ENCODE measurements at places on chromosomes 2 and 18. TPM values are rescaled to one million over a fixed set of nuclear protein-coding genes. Genes with fewer than 3 reads are reported as not detected.

- no peaks in the 10 kb centered on the region for H3K36me3 ChIP-seq
- H3K4me3 ChIP-seq = no peak overlapping the region
- no peak for DNase-seq
- no peaks in the 10 kb centered on the region for H3K4me1 ChIP-seq
- no peaks in the 10 kb centered on the region for H3K27me3 ChIP-seq
- no peak overlapping the region for H3K27ac ChIP-seq
Observed at GRCh38 chr2:212977152-212977551, 174.3 kb downstream of the IKZF2 start.

The ACMSD gene
- not detected for total RNA-seq

- H3K27me3 ChIP-seq = peaks cover 9% of the 10 kb centered on the region
- H3K27ac ChIP-seq = no peak overlapping the region
- H3K4me3 ChIP-seq = no peak overlapping the region
Observed at GRCh38 chr2:181807526-181807925, 84.0 kb upstream of the ITPRID2 start.

DNA sequence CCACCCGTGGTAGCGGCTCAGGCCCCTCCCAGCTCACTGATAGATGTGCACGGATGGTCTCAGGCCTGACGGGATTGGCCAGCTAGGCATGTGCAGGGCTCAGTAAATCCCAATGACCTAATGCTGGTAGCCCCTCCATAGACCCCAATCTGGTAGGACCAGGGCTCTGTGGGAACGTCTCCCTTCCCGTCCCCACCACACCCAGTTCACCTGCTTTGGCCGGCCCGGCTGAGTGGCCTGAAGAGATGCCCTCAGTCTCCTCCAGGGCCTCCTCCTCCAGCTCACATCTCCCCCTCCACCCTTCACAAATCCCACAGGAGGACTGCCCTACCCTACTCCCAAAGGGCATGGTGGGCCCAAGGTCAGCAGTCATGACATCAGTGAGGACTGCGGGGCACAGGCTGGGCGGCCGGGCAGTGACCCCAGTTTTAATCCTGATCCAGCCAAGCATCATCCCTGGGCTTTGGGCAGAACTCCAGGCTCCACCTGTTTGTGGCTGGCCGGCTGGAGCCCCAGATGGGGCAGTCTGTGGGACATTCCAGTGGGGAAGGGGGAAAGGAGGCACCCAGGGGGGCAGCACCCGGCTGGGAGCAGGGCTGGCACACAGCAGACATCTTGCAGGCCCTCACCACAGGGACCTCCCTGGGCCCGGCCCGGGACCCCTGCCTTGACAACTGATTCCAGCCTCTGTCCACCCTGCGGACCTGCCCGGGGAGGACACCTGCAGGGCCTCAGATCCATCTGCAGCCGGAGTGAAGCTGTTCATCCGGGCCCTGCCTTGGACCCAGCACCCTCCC lies 2.3 kb downstream of the KIF1A start:
- H3K36me3 ChIP-seq = no peaks in the 10 kb centered on the region
- H3K27ac ChIP-seq = no peak overlapping the region
- peaks cover 19% of the 10 kb centered on the region for H3K4me1 ChIP-seq
- H3K27me3 ChIP-seq = peaks cover 3% of the 10 kb centered on the region
- no peak for DNase-seq

DNA sequence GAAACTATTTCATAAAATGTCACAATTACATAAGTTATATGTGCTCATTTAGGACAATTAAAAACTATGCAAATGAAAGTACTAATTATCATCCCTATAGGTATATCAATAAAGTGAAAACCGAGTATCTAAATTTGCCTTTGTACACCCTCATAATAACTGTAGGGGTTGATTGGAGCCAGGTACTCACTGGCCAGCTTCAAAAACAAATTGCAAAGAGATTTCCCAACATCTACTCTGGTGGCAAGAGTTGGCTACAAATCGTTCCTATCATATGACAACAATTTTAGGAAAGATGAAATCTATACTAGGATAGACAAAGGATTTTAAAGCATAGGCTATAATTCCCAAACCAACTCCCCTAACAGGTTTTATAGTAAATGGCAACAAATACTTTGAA lies 556.4 kb downstream of the LRRTM4 start:
- no peak overlapping the region for H3K4me3 ChIP-seq
- no peak for DNase-seq
- no peak overlapping the region for H3K27ac ChIP-seq
- H3K36me3 ChIP-seq = no peaks in the 10 kb centered on the region

Data from T-cell (primary cell).